LHCN-M2 (cell line): ENCODE measurements at places on chromosomes 6 and 20.

- DNase-seq, result no peak
Measured at GRCh38 chr20:44068316-44069201, 118.4 kb downstream of the JPH2 start.

DNA sequence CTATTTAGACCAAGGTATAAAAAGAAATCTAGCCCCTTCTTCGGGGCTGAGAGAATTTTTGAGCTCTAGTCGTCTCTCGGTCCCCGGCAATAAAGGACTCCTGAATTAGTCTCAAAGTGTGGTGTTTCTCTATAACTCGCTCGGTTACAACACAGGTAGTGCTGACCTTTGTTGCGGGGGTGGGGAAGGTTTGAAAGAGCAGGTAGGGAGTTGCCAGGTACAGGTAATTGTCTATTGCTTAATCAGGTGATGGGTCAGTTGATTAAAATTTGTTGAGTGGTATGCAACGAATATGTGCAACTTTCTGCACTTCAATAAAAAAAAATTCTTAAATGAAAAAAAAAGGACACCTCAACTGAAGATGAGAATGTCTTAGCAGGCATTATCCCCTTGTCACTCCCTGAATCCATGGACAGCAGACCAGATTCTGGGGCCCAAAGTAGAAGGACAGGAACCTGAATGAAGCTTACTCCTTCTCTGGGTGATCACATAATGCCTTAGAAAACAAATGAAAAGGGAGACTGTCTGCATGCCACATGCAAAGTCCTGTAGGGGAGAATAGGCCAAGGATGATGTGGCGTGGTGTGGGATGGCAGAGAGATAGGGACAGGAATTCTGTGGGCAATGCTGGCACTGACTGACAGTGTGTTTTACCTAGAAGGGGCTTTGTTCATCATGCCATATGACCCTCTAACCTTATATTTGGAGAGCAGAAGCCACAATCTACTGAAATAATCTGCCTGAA, 157.6 kb upstream of the OLIG3 start:
- DNase-seq, result no peak

DNA sequence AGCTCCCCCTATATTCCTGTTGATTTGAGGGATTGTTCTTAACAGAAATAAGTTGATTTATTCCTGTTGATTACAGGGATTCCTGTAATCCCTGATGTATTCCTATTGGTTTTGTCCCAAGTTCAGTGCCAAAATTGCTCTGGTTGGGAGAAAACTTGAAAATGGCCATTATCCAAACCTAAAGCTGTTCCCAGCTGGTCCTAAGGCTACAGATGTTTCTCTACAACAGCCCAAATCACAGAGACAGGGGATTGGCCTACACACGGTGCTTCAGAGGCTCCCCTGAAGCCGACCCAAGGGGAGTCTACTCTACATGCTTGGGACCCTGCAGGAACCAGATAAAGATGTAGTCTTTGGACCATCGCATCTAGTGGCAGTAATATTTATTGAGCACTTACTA, 99.0 kb upstream of the AKAP12 start:
- DNase-seq, result no peak

DNA sequence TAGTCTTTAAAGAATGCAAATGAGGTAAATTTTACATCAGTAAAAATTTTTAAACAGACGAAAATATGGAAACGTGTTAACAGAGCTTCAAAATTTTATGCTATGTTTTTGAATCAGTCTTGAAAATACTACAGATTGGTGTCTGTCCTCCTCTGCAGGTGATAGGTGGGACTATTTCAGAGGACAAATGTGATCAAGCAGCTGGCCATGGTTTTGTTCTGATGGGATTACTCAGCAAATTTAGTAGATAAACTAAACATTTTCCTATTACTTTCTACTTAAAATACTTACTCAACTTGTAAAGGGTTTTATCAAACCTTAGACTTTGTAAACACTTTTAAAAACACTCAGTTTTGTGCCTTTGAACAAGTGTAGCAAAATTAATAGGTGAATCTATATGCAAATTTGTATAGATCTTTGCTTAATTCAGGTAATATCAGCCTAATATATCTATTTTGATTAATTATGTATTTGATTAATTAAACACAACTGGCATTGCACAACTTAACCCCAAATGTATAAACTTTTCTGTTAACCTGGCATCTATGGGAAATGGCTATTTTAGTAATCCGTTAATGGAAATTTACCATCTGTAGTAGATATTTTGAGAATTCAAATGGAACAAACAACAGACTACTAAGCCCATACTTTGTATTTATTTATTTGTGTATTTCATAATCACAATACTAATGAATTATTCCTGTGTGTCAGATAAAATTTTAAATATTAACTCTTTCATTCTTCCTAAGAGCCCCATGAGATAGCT, 22.5 kb downstream of the ADGRB3 start:
- DNase-seq, result no peak

- no peak for DNase-seq
Measured at GRCh38 chr20:62935204-62935967, 2.6 kb upstream of the GID8 start.

DNA sequence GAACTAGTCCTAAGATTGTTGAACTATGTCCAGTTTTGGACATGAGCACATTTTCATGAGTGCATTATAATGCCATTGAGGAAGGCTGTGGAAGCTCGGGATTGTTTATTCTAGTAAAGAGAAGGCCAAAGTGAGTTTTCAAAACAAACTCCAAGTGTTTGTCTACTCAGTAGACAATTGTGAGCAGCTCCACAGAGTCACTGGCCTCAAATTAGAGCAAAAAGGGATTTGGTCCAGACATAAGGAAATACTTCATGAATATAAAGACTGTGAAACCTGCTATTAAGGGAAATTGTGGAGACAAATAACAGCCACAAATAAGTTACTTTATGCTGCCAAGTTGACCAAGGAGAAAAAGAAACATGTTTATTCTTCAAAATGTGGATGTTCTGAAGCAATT, 42.6 kb upstream of the PREP start:
- DNase-seq, result no peak

- DNase-seq, result no peak
Measured at GRCh38 chr6:91020744-91021143, 433.9 kb upstream of the MAP3K7 start.

GRCh38 chr6:125752773-125753172, 3.3 kb downstream of the HEY2 start:
- DNase-seq, result no peak

DNA sequence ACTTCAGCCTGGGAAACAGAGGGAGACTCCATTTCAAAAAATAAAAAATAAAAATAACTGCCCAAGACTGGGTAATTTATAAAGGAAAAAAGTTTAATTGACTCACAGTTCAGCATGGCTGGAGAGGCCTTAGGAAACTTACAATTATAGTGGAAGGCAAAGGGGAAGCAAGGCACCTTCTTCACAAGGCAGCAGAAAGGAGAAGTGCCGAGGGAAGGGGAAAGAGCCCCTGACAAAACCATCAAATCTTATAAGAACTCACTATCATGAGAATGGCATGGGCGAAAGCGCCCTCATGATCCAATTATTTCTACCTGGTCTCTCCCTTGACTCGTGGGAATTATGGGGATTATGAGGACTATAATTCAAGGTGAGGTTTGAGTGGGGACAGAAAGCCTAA, 95.5 kb upstream of the LGSN start:
- DNase-seq, result no peak

- no peak for DNase-seq
Measured at GRCh38 chr6:2554651-2555260, 196.0 kb downstream of the MYLK4 start.

DNA sequence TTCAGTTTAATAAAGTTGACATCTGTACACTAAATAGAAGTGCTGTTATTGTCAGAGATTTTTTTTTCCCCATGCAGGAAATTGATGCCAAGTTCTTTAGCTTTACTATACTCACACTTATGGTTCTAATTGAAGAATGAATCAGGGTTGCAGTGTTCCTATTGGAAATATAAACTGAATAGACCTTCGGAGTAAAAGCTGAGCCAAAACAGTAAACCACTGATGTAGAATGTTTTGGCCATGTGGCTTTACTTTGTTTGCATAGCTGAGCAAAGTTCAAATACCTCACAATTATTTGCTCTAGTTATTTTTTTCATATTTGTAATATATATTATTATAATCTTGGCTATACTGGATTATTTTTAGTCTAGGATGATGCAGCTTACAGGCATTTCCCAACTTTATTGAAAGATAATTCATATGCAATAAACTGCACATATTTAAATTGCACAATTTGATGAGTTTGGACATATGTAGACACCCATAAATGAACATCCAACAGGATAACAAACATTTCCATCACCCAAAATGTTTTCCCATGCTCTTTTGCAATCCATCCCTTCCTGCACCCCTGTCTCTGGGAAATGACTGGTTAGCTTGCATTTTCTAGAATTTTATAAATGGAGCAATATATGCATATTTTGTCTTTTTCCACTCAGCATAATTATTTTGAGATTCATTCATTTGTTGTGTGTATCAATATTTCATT, 105.8 kb upstream of the NOX3 start:
- DNase-seq, result no peak

DNA sequence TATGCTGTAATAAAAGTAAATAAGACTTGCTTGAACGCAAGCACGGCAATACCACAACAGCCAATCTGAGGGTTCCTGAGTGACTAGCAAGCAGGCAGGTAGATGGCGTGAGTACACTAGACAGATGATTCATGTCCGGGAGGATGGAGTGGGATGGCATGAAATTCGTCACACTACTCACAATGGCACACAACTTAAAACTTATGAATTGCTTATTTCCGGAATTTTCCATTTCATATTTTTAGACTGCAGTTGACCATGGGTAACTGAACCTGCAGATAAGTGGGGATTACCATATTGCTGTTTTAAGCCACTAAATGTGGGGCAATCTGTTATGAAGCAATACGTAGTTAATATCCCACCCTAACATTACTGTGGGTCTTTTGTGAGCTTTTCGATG, 93.6 kb upstream of the NFATC2 start:
- no peak for DNase-seq

- DNase-seq, result no peak
Measured at GRCh38 chr6:135148889-135149288, 32.2 kb upstream of the MYB start.

GRCh38 chr6:78523622-78524021, 343.7 kb upstream of the IRAK1BP1 start:
- DNase-seq, result no peak

- peak; percentile 67 for DNase-seq
Measured at GRCh38 chr6:118542184-118542952, 5.7 kb upstream of the PLN start.

GRCh38 chr6:108904741-108905140, 56.5 kb downstream of the ARMC2 start:
- DNase-seq, result no peak

GRCh38 chr20:62032609-62033368, 32.9 kb downstream of the TAF4 start:
- no peak for DNase-seq

DNA sequence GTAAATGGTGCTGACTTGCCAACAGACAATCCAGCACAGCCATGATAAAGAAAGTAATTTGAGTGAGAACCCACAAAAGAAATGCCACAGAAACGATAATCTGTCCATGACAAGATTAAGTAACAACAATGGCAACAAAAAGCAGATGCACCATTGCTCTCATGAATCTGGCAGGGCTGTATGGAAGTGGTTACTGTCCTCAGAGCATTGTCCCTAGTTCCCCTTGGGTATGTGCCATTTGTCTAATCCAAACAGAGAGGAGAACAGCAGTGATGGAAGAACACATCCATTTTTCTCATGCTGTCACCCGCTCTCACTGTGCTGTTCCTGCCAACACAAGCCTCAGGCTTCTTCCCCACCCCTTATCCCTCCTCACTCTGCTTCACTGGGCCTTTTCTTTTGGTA, 65.8 kb downstream of the REV3L start:
- peak; percentile 64 for DNase-seq

DNA sequence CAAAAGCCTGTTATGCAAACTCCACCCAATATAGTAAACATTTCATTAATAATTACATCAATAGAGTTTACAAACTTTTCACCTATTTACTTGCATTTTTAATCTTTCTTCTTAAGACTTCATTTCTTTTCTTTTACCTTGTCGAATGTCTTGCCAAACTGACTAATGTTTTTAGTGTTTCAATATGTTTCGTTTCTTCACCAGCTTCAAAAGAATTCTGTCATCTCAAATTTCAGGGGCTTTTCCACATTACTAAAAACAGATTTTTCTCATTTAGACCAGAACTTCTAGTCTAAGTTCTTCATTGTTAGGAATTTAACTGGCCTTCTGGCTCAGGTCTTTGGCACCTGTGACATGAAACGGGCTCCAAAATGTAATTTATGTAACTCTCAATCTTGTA, 196.5 kb downstream of the ARHGAP18 start:
- DNase-seq, result peak; percentile 24

DNA sequence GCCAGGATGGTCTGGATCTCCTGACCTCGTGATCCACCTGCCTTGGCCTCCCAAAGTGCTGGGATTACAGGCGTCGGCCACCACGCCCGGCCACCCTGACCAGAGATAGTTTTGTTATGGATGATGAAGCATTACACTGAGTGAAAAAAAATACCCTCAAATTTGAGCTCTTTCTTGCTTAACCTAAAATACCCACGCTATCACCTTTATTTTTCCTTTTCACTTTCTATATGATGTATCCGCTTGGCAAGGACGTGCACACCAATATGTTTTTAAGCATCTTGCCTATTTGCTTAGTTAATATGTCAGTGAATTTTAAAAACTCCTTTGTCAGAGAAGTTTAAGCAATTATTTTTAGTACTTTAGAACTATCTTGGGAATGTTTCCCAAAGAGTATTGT, 150.4 kb downstream of the INSM1 start:
- DNase-seq, result no peak

- DNase-seq, result no peak
Measured at GRCh38 chr6:160348223-160349019, at the start of gene SLC22A3. Gene SLC22A3, plus strand, starts transcription at chr6:160348378. Its CDS starts 42 bp downstream, at chr6:160348420.

GRCh38 chr20:11780765-11781369, 136.8 kb upstream of the BTBD3 start:
- no peak for DNase-seq

GRCh38 chr20:1240549-1240948, 14.7 kb downstream of the RAD21L1 start:
- DNase-seq, result no peak

- DNase-seq, result no peak
Measured at GRCh38 chr6:150560004-150560883, 39.4 kb upstream of the PLEKHG1 start.

- DNase-seq, result no peak
Measured at GRCh38 chr6:88538130-88538706, 372.1 kb upstream of the CNR1 start.

DNA sequence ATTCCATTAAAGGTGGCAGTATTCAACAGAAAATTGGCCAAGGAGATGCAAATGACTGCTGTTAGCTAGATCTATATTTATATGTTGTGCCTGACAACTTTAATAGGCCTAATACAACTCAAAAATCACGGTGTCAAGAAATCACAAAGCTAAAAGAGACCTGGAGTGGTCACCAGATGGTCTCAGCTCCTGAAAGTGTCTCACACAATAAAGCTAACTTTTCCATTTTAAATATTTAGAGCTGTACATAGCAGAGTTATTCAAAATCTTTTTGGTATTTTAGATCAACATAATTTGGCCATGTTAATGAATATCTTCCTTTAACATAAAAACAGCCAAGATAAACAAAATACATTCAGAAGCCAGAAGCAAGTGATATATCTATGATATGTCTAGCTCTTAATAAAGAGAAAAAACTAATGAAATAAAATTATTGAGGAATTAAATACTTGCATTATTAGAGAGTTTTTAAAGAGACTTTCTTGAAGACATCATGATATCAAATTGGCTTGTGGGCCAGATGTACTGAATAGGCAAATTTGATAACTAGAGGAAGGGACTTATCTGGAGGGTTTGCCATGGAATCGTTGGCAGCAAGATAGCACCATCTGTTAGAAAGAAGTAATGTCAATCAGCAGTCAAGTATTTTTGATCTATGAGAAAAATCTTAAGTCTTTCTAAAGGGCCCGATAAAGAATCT, 84.9 kb upstream of the SCAF8 start:
- DNase-seq, result no peak
